ENCODE measurements at places on chromosomes 1 and 21. TPM values are rescaled to one million over a fixed set of nuclear protein-coding genes. Genes with fewer than 3 reads are reported as not detected.
A peak's percentile ranks its signal among the peaks of the same experiment; 100 is the strongest.

DNA sequence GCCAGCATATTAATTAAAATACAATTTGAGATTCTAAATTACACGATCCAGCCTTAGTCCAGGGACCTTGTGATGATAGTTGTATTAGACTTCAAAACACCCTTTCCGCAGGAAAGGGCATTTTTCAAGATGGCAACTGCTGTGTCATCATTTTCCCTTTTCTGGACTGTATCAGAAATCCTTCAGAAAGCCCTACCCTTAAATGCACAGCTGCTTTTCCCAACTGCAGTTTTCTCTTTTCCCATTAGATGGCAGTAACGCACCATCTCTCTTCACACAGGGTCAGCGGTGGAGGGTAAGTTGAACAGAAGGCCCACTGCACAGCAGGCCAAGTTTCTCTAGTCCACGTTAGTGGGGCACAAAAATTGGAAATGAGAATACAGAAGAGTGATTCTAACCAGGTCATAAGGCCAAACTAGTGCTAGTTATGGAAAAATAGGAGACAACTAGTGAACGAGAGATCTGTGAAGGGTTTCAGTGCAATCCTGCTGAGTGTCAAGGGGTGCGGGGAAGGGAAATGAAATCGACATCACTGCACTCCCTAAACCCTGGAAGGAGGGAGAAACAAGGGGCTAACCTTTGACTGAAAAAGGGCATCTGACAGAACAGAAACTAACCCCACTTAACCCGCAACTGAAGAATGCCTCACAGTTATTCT is 22.1 kb upstream of the TDRD10 start:
- H3K4me3 ChIP-seq = no peak overlapping the region
- H3K4me1 ChIP-seq = peaks cover 7% of the 10 kb centered on the region
- peak; percentile 42 for DNase-seq
- no peaks in the 10 kb centered on the region for H3K27me3 ChIP-seq

GRCh38 chr21:15063081-15063813 is 1.6 kb downstream of the NRIP1 start:
- peak; percentile 45 for DNase-seq
- H3K27ac ChIP-seq = peak overlapping the region; percentile 25
- H3K36me3 ChIP-seq = no peaks in the 10 kb centered on the region
- H3K4me3 ChIP-seq = peak overlapping the region; percentile 71

Gene MR1
- 18.1 TPM for total RNA-seq

Gene SPEN
- 73.5 TPM for total RNA-seq

DNA sequence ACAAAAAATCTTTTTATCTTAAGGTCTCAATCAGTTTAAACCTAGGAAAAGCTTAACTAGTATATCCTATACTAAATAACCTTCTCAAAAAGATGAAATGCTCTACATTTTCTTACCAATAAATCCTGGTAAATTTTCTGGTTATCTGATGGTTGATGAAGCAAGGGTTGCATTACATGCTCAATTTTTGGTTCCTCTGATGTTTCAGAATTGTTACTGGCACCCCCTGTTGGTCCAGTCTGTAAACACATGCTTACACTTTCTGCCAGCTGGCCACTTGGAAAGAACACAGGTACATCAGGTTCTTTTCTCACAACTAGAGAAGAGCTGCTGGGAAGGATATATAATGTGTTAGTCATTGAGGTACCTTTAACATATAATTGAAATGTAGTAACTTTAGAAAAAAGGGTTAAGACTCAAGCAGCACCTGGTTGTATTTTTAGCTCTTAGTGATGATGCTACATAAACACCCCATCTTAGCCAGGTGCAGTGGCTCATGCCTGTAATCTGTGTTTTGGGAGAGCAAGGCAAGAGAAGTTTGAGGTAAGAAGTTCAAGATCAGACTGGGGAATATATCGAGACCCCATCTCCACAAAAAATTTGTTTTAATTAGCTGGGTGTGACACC is 30.9 kb upstream of the TAL1 start:
- no peaks in the 10 kb centered on the region for H3K36me3 ChIP-seq
- DNase-seq = no peak
- H3K27me3 ChIP-seq = no peaks in the 10 kb centered on the region
- H3K27ac ChIP-seq = no peak overlapping the region
- no peak overlapping the region for H3K4me3 ChIP-seq

Gene CELA3B
- not detected for total RNA-seq

Gene PIK3R3
- 0.38 TPM for total RNA-seq

Gene AVPR1B
- not detected for total RNA-seq

DNA sequence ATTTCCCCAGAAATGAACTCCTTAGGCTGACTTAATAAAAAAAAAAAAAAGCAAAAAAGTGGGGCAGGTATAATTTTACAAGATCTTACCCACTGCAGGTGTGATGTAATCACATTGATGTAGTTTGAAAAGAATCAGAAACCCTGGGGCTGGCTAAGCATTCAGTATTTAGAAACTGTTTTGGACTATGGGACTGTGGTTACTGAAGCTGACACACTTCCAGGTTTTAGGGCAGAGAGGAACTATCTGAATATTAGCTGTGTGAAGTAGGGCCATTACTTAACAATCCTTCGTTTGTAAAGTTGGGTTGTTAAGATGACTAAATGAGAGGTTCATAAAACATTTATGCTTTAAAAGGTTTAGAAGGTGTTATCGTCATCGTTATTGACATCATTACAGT is 165.3 kb downstream of the FASLG start:
- no peaks in the 10 kb centered on the region for H3K36me3 ChIP-seq
- H3K27me3 ChIP-seq = no peaks in the 10 kb centered on the region
- peaks cover 4% of the 10 kb centered on the region for H3K4me1 ChIP-seq
- no peak for DNase-seq
- H3K27ac ChIP-seq = no peak overlapping the region

- H3K4me3 ChIP-seq = no peak overlapping the region
- H3K36me3 ChIP-seq = no peaks in the 10 kb centered on the region
- DNase-seq = no peak
- H3K27me3 ChIP-seq = peaks cover 2% of the 10 kb centered on the region
- no peak overlapping the region for H3K27ac ChIP-seq
These were observed 32.3 kb upstream of the ETS2 start for GRCh38 chr21:38773099-38774061.
